Endothelial cell (in vitro differentiated cells): ENCODE measurements at places on chromosomes 5 and 9.
A peak's percentile ranks its signal among the peaks of the same experiment; 100 is the strongest.

GRCh38 chr9:14554886-14555285 lies 138.3 kb downstream of the ZDHHC21 start:
- H3K36me3 ChIP-seq: no peaks in the 10 kb centered on the region
- H3K4me3 ChIP-seq: no peak overlapping the region
- DNase-seq: no peak
- H3K27ac ChIP-seq: no peak overlapping the region

DNA sequence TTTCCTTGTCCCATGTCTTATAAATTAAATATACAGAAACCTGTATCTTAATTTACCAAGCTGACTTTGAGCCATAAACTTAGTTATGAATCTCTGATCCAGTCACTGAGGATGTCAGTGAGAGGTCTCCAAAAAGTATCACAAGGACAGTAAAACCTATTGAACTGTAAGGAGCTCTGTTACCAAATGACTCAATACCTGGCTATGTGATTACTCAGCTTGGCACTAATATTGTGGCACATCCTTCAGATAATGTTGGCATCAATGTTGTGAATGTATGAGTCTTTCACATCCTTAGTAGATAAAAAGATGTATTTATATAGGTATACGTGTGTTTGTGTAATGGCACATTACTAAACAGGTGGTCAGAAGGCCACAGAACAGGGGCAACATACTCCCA lies 18.0 kb upstream of the CAPSL start:
- H3K4me1 ChIP-seq: no peaks in the 10 kb centered on the region
- H3K27ac ChIP-seq: no peak overlapping the region
- no peak overlapping the region for H3K4me3 ChIP-seq
- no peaks in the 10 kb centered on the region for H3K27me3 ChIP-seq
- no peak for DNase-seq
- no peaks in the 10 kb centered on the region for H3K36me3 ChIP-seq

- H3K27me3 ChIP-seq: peaks cover 7% of the 10 kb centered on the region
- peak overlapping the region; percentile 94 for H3K4me3 ChIP-seq
- peaks cover 32% of the 10 kb centered on the region for H3K4me1 ChIP-seq
- H3K27ac ChIP-seq: peak overlapping the region; percentile 76
Measured at GRCh38 chr9:128684325-128685199, 4.5 kb upstream of the SET start.

- no peak for DNase-seq
- no peak overlapping the region for H3K4me3 ChIP-seq
- H3K27ac ChIP-seq: no peak overlapping the region
- H3K36me3 ChIP-seq: no peaks in the 10 kb centered on the region
- peaks cover 5% of the 10 kb centered on the region for H3K4me1 ChIP-seq
Measured at GRCh38 chr5:60495644-60496520, 204.1 kb downstream of the DEPDC1B start.

DNA sequence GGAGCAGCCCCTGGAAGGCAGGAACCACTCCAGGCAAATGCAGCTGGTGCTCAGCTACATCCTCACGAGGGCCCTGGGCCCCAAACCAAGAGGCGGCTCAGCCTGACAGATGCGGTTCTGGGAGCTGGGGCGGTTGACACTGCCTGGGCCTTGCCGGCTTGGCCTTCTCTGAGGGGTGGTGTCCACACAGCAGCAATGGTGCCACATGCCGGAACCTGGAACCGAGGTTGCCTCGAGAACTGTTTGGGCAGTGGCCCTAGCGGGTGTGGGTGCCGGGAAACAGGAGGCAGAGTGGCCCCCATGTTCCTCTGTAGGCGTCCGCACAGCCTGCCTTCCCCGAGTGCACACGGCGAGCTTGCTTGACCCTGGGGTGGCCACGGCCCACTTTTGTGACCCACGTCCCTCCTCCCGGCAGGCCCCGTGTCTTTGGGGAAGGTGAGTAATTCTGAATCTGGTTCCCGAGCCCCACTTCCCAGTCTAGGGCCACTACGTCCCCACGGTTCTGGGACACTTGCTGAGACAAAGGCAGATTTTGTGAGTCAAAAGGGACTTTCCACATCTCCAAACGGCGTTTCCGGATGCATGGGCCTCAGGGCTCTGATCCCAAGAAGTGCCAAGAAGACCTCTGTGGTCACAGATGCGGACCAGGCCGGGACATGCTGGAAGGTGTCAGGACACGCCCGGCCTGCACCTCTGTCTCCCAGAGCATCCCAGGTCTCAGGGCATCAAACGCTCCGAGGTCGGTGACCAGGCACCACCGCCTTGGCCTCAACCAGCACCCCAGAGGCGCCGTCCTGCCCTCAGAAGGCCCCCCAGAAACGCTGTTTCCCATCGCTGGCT lies 27.7 kb upstream of the SLC12A7 start:
- no peaks in the 10 kb centered on the region for H3K36me3 ChIP-seq
- peaks cover 8% of the 10 kb centered on the region for H3K27me3 ChIP-seq
- no peak overlapping the region for H3K27ac ChIP-seq
- DNase-seq: no peak

DNA sequence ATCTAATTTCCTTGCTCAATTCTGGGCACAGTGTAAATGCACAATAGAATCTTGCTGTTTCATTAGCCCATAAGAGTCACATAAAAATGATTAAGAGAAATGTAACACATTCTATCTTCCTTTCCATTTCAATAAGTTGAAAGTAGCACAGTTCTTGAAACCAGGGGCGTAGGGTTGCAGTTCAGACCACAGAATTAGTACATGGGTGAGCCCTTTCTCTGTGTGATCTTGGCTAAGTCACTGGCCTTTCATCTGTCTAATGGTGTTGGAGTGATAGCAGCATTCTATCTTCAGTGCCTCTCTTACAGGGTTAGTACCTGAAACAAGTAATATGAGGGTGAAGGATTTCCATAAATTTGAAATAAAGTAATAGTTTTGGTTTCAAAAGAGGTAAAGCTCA lies 445.3 kb upstream of the ZNF462 start:
- H3K27me3 ChIP-seq: peaks cover 2% of the 10 kb centered on the region
- no peak overlapping the region for H3K27ac ChIP-seq
- DNase-seq: no peak
- peaks cover 6% of the 10 kb centered on the region for H3K4me1 ChIP-seq
- H3K4me3 ChIP-seq: no peak overlapping the region

- H3K27me3 ChIP-seq: peaks cover 1% of the 10 kb centered on the region
- no peak for DNase-seq
- H3K36me3 ChIP-seq: no peaks in the 10 kb centered on the region
- H3K27ac ChIP-seq: no peak overlapping the region
- no peaks in the 10 kb centered on the region for H3K4me1 ChIP-seq
Measured at GRCh38 chr5:83866181-83866580, 145.5 kb upstream of the HAPLN1 start.

DNA sequence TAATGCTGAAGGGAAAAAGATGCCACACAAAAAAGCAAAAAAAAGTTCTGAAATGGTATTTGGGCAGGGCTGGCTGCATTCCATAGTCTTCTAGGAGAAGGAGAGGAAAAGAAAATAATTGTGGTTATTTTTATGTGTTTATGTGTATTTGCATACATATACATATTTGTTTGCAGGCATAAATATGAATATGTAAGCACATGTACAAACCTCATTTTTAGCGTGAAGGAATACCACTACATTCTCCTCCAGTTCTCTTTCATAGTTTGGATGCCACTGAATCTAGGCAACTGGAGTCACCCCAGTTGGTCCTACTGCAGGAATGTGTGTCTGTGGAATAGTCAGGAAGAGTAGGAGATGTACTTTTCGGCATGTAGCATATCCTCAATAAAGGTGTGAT lies 181.1 kb downstream of the YTHDC2 start:
- H3K27ac ChIP-seq: no peak overlapping the region
- H3K36me3 ChIP-seq: no peaks in the 10 kb centered on the region
- peaks cover 33% of the 10 kb centered on the region for H3K4me1 ChIP-seq
- H3K27me3 ChIP-seq: no peaks in the 10 kb centered on the region
- H3K4me3 ChIP-seq: no peak overlapping the region

DNA sequence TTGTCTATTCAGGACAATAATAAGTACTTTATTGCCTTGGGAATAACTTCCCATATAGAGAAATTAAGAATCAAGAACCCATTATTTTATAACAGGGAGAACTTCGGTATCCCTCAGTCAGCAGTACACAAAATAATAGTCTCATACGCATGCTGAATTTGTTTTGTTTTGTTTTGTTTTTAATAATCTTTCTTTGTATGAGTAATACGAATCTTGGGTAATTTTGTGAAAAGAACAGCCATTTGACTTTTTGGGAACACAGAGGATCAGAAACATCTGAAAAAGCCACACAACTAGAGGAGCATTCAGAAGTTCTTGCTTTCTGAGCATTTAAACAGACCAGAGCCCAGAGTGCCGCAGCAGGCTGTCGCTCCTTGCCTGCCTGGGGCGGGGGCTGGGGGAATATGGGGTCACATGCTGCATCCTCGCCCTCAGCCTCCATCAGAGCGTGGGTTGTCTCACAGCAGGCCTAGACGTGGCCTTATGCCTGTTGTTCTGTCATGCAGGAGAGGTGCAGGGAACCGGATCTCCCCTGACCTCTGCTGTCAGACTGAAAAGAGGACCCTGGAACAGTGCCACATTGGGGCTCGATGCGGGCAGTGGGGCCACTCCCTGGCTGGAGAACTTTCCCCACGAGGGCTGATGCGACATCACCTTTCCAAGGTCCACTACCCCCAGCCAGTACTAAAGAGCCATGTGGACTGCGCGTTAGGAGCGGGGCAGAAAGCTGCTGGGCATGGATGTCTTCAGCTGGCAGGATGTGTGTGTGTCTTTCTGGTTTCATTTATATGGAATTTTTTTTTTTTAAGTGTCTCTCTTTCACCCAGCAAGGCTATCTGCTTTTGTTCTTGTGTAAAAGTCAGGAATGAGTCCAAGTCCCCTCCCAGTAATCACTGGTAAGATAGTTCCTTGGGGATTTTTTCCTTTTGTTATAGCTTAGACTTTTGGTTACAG lies 133.4 kb upstream of the OTULINL start:
- no peak overlapping the region for H3K4me3 ChIP-seq
- peaks cover 5% of the 10 kb centered on the region for H3K27me3 ChIP-seq
- no peak overlapping the region for H3K27ac ChIP-seq
- peaks cover 29% of the 10 kb centered on the region for H3K36me3 ChIP-seq
- H3K4me1 ChIP-seq: peaks cover 49% of the 10 kb centered on the region

DNA sequence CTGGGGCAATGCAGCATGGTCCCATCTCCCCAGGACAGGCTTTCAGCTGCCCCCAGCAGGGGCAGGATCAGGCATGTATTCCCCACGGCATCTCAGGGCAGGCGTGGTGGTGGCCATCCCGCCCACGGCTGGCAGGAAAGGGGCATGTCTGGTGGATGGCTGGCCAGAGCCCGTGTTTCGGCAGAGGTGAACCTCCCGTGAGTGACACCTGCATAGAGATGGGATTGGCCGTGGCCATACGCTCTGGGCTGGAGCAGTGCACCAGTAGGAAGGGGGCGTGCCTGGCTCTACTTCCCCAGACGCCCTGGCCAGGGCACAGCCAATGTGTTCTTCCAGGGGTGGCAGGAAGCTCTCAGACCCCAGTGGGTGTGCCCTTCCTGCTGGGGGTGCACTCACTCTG lies 139.1 kb downstream of the ZNF354C start:
- H3K4me3 ChIP-seq: no peak overlapping the region
- H3K27me3 ChIP-seq: peaks cover 13% of the 10 kb centered on the region
- H3K27ac ChIP-seq: no peak overlapping the region
- H3K36me3 ChIP-seq: no peaks in the 10 kb centered on the region

DNA sequence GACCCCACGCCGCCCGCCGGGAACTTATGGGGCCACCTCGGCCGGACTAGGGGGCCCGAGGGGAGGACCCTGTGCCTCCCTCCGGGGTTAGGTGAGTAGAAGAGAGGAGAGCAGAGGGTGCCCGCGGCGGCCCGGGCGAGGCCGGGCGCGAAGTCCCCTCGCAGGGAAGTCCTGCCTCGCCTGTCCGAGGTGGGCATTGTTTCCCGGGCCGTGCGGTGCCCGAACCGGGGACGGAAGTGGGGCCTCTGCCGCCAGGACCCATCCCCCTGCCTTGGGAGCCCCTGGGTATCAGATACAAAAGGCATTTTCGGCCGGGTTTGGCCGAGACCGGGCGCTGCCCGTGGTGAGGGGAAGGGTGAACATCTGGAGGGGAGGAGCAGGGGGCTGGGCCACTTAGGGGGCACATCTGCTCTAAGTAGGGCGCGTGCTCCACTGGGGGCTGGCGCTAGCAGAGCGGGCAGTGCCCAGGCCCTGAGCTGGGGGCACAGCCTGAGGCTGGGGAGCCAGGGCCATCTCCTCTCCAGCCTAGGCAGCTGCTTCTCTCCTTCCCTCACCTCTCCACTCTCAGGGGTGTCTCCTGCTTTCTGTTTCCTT lies 48.2 kb downstream of the DAB2IP start:
- DNase-seq: peak; percentile 29
- H3K4me3 ChIP-seq: peak overlapping the region; percentile 80
- H3K4me1 ChIP-seq: peaks cover 30% of the 10 kb centered on the region
- peaks cover 24% of the 10 kb centered on the region for H3K36me3 ChIP-seq

DNA sequence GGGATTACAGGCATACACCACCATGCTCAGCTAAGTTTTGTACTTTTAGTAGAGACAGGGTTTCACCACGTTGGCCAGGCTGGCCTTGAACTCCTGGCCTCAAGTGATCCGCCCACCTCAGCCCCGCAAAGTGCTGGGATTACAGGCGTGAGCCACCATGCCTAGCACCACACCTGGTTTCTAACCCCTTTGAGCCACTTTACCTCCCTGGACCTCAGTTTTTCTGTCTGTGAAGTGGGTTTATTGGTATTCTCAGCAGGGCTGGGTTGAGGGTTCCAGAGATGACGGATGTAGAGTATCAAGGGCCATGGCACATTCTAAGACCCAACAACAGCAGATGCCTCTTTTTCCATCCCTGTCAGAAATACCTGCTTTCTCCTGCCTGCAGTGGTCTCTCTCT lies 38.6 kb downstream of the AMBP start:
- peaks cover 4% of the 10 kb centered on the region for H3K27me3 ChIP-seq
- peaks cover 30% of the 10 kb centered on the region for H3K36me3 ChIP-seq
- H3K27ac ChIP-seq: no peak overlapping the region
- no peak for DNase-seq
- no peak overlapping the region for H3K4me3 ChIP-seq

DNA sequence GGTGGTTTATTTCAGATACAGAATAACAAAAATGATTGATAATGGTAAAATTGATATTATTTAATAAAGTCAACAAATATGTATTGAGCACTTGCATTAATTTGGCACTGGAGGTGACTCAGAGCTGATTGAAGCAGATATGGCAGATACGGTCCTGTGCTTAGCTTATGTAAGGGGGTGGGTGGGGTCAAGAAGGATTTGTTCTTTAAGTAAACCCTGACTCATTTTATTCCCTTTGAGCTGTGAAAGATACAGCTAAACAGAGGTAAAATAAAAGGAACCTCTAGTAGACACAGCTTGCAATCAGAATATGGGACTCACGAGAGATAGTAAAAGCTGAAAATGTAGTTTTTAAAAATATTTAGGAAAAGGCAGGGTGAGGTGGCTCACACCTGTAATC lies 201.3 kb upstream of the CLINT1 start:
- DNase-seq: no peak
- H3K4me1 ChIP-seq: peaks cover 6% of the 10 kb centered on the region
- no peaks in the 10 kb centered on the region for H3K36me3 ChIP-seq
- H3K27me3 ChIP-seq: no peaks in the 10 kb centered on the region
- no peak overlapping the region for H3K27ac ChIP-seq
- H3K4me3 ChIP-seq: no peak overlapping the region

DNA sequence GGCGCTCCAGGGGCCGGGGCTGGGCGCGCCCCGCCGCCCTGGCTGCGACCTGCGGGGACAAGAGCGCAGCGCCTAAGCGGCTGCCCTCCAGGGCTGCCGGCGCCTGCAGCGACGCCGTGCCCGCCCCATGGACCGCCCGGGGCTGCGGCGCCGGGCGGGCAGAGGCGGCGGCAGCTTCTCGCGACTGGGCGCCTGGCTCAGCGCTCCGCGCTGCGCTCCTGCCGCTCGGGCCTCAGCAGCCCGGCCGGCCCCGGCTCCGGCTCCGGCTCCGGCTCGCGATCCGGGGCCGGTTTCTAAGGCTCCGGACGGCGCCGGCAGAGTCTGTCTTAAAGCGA lies at the start of gene PITX1:
PITX1 (minus strand) TSS at position 328 of the 335 bp plus-strand sequence. CDS start 347 bp downstream, outside the sequence.
- no peak for DNase-seq
- H3K4me3 ChIP-seq: peak within 1 kb of the TSS; percentile 73
- peaks cover 24% of the 10 kb centered on the region for H3K4me1 ChIP-seq
- H3K27ac ChIP-seq: no peak within 1 kb of the TSS
